GM20000 (cell line): ENCODE measurements at places on chromosomes 3 and 15.

DNA sequence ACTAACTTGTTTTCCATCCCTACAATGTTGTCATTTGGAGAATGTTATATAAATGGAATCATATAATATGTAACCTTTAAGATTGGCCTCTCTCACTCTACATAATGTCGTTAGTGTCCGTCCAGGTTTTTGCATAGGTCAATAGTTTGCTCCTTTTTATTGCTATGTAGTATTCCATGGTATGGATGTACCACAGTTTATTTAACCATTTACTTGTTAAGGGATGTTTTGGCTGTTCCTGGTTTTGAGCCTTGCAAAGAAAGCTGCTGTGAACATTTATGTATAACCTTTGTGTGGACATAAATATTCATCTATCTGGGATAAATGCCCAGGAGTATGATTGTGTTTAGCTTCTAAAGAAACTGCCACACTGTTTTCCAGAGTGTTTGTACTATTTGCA lies 34.1 kb upstream of the SEC22A start:
- no peak for DNase-seq

DNA sequence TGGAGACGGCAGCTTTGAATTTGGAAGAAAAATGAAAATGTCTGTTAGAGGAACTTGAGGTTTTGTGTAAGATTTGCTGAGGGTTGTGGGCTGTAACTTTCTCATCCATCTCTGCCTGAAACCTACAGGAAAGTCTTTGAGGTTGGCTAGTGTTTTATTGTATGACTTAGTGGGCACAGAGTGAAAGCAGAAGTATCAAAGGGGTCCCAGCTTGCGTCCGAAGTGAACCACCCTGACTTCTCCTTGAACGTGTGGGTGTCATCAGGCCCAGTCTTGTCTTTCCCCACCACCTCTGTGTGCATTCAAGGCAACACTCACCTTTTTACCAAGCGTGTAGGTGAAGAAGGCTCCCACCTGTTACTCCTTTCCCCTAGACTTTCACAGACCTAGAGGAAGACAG lies 682.1 kb upstream of the CFAP20DC start:
- DNase-seq, result peak; percentile 13

DNA sequence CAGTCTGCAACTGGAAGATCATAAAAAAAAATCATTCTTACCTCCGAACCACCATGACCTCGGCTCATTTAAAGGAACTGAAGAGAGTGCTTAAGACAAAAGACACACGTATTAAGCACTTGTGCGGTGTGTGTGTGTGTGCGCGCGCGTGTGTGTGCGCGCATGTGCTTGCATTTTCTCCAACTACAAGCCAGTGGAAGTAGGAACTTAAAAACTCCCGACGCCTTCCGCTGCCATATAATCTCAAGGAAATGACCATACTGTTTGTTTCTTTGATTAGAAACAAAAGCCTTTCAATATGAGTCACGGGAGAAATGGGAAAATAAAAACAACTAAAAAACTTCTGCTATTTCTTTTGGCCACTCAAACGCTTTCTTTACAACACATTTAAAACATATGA lies 32.4 kb downstream of the FRMD4B start:
- DNase-seq, result no peak

GRCh38 chr3:177096615-177097014 lies 100.7 kb downstream of the TBL1XR1 start:
- no peak for DNase-seq

DNA sequence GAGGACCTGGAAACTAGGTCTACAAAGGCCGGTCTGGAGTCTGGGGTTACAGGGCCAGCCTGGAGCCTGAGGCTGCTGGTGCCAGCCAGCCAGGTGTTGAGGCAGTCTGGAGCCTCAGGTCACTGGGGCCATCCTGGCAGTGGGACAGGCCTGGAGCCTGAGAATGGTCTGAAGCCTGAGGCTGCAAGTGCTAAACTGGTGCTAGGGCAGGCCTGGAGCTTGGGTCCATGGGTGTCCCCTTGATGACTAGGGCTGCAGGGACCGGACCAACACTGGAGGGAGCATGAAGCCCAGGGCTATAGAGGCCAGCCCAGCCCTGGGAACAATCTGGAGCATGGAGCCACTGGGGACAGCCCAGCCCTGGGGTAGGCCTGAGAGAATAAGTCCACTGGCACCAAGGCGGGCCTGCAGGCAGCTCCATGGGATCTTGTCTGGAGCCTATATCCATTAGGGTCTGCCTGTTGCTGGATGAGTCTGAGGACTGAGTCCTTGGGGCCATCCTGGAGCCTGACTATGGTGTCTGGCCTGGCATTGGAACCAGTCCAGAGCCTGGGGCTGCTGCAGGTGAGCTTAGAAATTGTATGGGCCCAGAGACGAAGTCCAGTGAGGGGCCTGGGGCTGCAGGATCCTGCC lies 101.9 kb downstream of the GLDN start:
- DNase-seq, result no peak

DNA sequence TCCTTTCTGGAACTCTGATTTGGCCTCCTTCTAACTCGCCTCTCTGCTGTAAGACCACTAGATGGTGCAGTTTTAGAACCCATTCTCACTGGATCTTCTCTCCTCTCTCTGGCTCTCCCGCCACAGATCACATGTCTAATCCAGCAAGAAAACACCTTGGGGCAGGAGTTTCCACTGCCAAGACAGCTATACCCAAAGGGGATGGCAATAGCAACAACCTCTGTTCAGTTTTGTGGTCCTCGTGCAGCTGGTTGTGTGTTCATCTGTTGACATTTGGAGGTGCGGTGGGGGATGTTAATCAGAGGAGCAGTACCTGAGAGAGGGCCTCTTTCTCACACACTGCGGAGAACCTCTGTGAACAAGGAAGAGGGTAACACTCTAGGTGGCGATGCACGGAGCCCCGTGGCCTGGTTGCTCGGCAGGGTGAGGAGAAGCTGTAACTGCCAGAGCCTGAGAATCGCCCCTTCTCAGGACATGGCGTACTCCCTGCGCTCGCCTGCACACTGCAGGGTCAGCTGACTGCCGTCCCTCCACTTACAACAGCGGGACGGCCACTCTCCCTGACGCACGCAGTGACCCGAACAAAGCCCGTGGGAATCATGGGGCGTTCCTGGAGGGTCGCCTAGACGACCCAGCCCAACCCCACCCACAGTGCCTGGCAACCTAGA lies at the start of gene TEX55:
TSS of gene TEX55 (plus strand) at position 666 of the 668 bp plus-strand sequence. CDS start 25 bp downstream, outside the sequence.
- DNase-seq, result peak; percentile 50

DNA sequence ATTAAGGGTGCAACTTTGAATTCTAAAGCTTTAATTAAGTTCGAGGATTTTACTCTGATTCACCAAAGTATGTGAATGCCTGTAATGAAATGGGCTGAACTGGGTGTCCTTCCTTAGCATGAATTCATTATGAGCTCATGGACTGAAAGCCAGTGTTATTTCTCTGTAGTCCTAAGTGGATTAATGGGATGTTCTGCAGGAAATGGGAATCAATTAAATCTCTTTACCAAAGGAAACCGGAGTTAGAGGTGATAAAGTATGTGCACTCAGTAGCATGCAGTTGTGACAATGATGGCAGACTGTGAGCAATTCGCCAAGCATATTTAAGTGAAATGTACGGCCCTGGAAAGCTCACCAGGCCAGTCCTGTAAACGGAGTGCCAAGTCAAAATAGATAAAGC lies 138.7 kb downstream of the CHL1 start:
- DNase-seq, result no peak

DNA sequence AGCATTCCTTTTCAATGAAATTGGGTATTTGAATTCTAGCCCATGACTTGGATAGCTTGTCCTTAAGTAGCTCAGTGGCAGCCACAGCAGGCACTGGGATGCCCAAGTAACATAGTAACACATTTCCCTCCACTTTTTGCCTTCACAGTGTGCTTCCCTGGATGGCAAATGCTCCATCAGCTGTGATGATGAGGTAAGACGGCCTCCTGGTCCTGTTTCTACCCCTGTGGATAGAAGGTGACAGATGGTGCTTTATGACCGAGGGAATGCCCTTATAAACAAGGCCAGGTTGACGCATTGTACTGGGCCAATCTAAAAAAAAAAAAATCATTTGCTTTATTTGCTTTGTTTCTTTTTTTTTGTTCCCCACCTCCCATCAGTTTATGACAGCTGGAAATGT lies 41.8 kb upstream of the LRTM1 start:
- no peak for DNase-seq

- DNase-seq, result no peak
These were observed 68.2 kb downstream of the CD200R1L start for GRCh38 chr3:112778353-112778948.

GRCh38 chr3:150278843-150279381 lies 129.2 kb upstream of the TSC22D2 start:
- no peak for DNase-seq

GRCh38 chr3:81521855-81522254 lies 239.6 kb downstream of the GBE1 start:
- no peak for DNase-seq

GRCh38 chr15:31041610-31042009 lies 50.2 kb upstream of the MTMR10 start:
- no peak for DNase-seq
